Thoracic aorta (tissue), 2 donors: ENCODE measurements at places on chromosomes 7 and 10. TPM values are rescaled to one million over a fixed set of nuclear protein-coding genes. Genes with fewer than 3 reads are reported as not detected.
A peak's percentile ranks its signal among the peaks of the same experiment; 100 is the strongest.

GRCh38 chr10:34181553-34182300 is 633.4 kb downstream of the PARD3 start:
- DNase-seq = no peak

DNA sequence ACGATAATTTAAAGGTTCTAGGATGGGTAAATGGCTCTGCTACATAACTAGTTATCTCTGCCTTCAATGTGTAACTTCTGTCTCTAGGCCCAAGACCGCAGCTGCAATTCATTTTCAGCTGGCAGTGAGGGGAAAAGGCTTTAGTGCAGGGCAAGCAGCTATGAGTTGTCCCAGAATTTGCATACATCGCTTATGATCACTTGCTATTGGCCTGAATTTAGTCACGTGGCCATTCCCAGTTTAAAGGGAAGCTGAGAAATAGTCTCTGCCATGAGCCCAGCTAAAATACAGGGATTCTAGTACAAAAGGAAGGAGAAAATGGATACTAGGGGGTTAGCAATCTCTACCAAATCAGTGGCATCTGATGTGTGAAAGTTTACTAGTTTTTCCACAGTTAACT is 145.8 kb upstream of the IMMP2L start:
- DNase-seq = no peak

GRCh38 chr10:34912771-34913170 is 97.7 kb upstream of the PARD3 start:
- DNase-seq = no peak

DNA sequence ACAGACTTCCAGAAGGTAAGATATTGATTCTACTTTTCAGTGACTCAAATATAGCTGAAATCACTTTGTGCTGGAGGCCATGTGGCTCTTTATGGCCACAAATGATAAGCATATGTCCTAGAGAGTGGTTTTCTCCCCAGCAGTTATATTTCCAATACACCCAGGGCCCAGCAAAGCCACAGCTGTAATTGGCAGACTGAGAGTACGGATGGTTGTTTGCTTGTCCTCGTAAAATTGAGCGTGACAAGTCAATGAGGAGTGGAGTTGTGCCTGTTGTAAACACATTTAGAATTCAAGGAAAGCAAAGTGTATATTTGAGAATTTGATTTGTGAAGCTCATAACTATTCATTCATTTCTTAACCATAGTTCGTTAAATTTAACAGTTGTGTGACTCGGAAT is 201.8 kb downstream of the LHFPL3 start:
- DNase-seq = no peak

DNA sequence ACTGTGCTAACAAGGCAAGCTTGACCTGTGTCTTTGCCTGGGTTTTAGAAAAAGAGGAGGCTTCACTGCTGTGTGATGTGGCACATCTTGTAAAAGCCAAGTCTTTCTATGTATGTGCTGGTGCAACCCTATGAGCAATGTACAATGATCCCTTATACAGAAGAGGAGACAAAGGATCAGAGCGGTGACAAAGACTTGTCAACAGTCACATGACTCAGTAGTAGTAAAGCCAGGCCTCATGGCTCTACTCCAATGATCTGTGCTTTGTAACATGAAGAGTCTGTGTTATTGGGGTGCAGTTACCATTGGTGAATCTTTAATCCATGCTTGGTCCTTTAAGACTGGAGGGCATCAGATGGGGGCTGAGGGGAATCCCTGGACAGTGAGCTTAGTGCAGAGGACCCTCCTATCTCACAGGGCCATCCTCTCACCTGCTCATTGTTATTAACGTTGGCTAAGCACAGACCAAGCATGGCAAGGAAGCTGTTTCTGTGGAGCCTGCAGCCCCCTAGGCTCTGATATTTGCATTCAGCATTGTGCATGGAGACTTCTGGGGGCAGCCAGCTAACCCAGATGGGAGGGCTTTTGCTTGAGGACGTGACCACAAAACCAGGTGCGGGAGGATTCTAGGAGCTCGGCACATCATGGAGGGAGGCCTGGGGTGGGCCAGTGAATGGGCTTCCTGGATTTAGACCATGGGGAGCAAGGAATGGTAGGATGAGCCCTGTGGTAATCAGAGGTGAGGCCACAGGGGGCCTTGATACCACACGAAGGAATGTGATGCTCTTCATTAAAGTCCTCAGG is 308.8 kb upstream of the ZNF32 start:
- DNase-seq = no peak

DNA sequence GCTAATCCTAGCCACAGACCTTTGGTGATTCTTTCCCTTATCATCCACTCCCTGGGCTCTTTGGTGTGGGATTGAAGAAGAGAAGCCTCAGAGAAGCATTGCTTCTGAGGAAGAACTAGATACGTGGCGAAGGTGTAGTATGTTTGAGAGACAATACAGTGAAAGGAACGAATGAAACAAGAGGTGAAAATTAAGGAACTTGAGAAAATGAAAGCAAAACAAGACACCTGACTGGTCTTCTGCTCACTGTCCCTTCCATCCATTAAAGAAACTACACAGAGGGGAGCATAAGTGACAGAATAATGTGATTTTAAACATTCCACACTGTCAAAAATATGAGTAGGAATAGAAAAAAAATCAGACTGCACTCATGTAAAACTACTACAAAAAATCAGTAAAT is 219.6 kb upstream of the NPSR1 start:
- DNase-seq = no peak

DNA sequence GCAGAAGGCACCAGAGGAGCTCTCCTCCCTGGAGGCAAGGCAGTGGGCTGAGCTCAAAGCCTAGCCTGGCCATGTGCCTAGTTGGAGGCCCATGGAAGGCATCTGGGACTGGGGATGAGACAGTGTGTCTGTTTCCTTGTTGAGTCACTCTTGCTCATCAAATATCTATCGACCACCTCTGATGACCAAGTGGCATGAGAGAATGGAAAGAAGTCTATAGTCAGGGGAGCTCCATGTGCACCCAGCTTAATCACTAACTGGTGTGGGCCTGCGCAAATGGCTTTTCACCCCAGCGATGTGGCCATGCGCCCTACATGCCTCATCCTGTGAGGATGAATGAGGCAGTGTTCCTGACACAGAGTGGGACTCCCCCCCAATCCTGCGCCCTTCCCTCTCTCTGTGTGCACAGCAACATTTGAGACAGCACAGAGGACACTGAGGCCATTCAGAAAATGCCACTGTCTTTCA is 229.9 kb downstream of the RPS24 start:
- DNase-seq = no peak

DNA sequence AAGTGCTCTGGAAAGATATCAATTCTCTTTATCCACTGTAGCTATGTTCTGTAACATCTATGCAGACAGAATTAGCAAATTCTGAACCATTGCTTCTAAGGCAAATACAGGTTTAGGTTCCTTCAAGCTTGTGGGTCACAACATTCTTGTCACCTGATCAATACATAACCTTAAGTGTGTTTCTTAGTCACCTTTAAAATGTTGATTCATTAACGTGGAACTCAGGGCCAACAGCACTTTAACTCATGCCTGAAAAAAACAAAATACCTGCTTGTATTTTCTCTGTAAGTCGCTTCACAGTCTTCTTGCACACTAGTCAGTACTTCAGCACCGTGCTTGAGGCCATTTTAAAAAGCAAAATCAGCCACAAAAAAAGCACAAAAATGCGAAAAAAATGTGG is 35.2 kb upstream of the TRIL start:
- no peak for DNase-seq

DNA sequence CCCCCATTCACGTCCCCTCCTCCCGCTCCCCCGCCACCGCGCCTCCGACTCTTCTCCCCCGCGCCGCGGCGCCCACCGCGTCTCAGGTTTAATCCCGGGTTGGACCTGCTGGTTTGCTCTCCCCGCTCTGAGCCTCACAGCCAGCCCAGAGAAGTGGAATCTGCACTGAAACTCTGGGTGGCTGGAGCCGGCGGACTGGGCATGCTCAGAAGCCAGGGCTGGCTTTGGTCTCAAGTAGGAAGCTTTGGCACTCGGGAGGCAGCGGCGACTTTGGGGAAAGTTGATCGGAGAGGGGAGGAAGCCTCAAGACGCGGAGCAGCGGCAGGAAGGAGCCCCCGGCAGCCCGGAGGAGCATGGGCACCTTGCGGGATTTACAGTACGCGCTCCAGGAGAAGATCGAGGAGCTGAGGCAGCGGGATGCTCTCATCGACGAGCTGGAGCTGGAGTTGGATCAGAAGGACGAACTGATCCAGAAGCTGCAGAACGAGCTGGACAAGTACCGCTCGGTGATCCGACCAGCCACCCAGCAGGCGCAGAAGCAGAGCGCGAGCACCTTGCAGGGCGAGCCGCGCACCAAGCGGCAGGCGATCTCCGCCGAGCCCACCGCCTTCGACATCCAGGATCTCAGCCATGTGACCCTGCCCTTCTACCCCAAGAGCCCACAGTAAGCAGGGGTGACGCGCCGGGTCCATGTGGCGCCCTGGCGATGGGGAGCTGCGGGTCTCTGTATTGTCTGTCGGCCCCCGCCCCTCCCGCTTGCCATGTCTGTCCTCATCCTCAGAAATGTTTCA is at the start of gene PRKG1:
TSS of gene PRKG1 (plus strand) at position 250 of the 791 bp plus-strand sequence.
- DNase-seq = peak; percentile 54

DNA sequence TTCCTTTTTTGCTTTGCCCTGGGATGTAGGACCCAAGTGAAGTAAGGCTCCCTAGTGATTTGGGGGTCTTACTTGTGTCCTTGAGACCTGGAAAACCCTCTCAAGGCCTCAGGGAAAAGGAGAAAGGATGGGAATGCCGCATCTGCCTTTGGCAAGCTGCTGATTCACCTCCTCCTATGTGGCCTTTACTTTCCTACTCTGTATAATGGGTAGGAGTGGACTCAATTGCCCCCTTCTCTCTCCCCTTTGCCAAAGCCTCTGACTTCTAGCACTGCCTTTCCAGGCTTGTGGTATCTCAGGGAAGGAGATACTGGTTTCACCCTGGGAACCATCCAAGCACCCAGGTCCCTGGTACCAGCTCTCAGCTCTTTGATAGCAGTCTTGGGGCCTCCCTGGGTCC is 35.4 kb downstream of the UNC5B start:
- DNase-seq = no peak

GRCh38 chr7:106337754-106338153 is 53.0 kb upstream of the NAMPT start:
- DNase-seq = no peak

GRCh38 chr7:120806669-120807068 is 51.3 kb downstream of the TSPAN12 start:
- no peak for DNase-seq

GRCh38 chr7:51471981-51472296 is 155.3 kb upstream of the COBL start:
- no peak for DNase-seq

DNA sequence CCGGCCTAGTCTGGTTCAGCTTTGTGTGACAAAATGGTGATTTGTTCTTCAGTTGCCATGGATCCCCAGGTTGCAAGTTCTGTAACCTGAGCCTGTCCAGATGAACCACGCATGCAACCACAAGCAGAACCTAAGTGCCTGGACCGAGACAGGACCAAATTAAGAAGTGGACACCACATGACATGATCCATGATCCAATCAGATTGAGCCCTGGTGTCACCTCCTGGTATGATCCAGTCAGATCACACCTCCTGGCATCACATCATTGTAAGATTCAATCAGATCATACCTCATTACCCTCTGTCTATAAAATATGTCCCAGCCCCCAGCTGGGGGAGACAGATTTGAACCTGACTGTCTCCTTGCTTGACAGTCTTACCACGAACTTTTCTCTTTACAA is 70.0 kb downstream of the MALSU1 start:
- no peak for DNase-seq

DNA sequence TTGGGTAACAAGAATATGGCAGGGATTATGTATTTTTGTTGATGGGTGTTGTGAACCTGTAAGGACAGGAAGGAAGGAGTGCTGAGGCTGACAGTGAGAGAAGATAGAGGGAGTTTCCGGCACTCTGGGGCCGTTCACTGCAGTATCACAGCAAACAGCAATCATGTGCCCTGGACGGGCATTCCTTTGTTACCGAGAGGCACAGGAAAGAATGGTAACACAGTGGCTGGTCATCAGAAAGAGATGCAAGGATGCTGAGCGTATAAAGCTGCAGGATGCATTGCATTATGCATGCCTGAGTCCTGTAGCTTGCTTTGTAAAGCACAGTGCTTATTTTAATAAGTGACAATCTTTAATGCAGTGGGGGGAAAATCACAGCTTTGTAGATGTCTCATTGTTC is 286.8 kb downstream of the RPS24 start:
- no peak for DNase-seq

DNA sequence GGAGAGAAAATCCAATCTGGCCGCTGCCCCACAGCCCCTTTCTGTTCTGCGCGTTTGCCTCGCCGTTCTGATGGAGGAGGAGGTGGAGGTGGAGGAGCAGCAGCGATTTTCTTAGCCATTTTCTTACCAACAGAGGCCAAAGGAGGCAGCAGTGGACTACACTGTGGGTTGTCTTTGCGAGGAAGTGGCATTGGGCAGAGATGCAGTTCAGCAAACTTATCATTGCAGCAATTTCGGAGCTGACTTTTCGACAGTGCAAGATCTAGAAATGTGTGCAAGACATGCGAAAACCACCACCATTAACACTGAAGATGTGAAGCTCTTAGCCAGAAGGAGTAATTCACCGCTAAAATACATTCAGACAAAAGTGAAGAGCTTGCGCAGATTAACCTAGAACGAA is 1.9 kb upstream of the ARL4A start:
- DNase-seq = peak; percentile 7

- DNase-seq = no peak
Observed at GRCh38 chr7:130486954-130487436, 4.9 kb upstream of the MEST start.

DNA sequence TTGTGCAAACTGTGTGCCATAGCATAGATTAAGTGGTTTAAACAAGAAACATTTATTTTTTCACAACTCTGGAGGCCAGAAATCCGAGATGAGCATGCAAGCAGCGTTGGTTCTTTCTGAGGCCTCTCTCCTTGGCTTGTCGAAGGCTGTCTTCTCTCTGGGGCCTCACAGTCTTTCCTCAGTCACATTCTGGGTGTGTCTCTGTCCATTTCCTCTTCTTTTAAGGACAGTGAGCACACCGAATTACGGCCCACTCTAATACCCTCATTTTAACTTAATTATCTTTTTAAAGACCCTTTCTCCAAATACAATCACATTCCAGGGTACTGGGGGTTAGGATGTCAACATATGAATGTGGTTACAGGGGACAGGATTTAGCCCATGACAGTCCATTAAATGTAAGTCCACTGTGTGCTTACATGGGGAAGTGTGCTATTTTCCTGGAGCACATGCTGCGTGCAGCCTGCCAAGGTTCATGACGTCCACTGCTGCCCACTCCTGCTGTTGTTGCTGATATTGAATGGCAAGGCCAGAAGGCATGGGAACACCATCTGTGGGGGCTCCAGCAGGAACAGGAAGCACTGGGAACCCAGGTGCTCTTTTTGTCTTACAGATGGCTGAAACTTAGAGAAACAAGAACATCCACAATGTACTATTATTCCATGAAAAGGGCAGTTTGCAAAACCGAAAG is 365.5 kb downstream of the GALNT17 start:
- no peak for DNase-seq

- no peak for DNase-seq
Observed at GRCh38 chr7:140674899-140675701, 2.4 kb downstream of the ADCK2 start.

CCDC3 gene
- total RNA-seq = 137 TPM

CELF2 gene
- 73.5 TPM for total RNA-seq

SPDYE16 gene
- total RNA-seq = 0.28 TPM

SFTPA1 gene
- not detected for total RNA-seq

HYAL4 gene
- total RNA-seq = not detected

ETV1 gene
- 8.7 TPM for total RNA-seq

ADRB1 gene
- total RNA-seq = 0.42 TPM

BHLHA15 gene
- total RNA-seq = not detected
